Pancreas (tissue), 10 donors: ENCODE measurements at places on chromosomes 6 and 20. TPM values are rescaled to one million over a fixed set of nuclear protein-coding genes. Genes with fewer than 3 reads are reported as not detected.

GRCh38 chr6:113338644-113339043 lies 518.5 kb upstream of the MARCKS start:
- no peaks in the 10 kb centered on the region for H3K36me3 ChIP-seq
- H3K4me3 ChIP-seq = no peak overlapping the region
- no peaks in the 10 kb centered on the region for H3K27me3 ChIP-seq

DNA sequence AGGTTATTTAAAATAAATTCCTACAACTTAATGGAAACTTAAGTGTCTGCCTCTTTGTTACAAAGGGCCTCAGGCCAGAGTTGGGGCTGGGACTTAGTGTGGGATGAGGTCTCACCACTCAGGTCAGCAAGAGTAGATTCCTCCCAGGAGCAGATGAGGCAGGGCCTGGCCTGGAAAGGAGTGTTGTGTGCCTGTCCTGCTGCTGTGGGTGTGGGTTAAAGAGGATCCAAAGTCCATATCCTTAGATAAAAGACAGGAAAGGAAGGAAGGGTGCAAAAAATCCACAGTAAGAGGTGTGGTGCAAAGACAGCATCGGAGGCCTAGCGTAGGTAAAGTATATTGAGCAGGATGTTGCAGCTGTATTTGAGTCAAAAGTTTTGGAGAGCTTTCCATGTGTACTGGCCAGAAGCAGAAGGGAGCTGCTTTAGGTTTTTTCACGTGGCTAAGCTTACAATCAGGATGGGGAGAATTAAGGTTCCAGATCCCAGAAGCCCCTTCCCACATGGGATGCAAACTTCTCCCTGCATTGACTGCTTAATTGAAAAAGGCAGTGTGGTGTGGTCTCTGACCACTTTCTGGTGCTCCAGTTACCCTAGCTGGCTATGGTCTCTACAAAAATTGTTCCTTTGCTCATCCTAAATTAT lies 12.8 kb upstream of the PLCG1 start:
- no peaks in the 10 kb centered on the region for H3K27me3 ChIP-seq
- no peak for DNase-seq
- H3K4me1 ChIP-seq = no peaks in the 10 kb centered on the region
- H3K27ac ChIP-seq = no peak overlapping the region
- H3K36me3 ChIP-seq = no peaks in the 10 kb centered on the region

The GINS1 gene
- total RNA-seq = 0.32 TPM

The MYLK4 gene
- total RNA-seq = 0.37 TPM

DNA sequence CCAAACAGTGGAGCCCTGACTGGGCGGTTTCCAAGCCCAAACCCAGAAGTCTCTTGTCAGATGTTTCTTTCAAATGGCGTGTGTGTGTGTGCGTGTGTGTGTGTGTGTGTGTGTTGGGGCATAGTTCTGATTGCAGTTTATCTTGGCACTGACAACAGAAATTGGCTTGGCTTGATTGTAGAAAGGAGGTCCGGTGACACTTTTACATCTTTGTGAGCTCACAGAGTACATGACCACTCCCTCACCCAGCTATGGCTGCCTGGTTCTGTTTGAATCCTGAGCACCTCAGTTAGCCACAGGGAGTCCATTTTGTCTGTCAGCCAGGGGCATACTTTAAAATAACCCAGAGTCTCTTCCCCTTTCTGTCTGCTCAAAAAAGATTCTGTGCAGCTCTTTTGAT lies 276.3 kb downstream of the CD83 start:
- no peak for DNase-seq
- H3K4me3 ChIP-seq = no peak overlapping the region
- H3K4me1 ChIP-seq = no peaks in the 10 kb centered on the region
- no peaks in the 10 kb centered on the region for H3K27me3 ChIP-seq

The SFTA2 gene
- 1.5 TPM for total RNA-seq

The STAU1 gene
- total RNA-seq = 57.1 TPM

DNA sequence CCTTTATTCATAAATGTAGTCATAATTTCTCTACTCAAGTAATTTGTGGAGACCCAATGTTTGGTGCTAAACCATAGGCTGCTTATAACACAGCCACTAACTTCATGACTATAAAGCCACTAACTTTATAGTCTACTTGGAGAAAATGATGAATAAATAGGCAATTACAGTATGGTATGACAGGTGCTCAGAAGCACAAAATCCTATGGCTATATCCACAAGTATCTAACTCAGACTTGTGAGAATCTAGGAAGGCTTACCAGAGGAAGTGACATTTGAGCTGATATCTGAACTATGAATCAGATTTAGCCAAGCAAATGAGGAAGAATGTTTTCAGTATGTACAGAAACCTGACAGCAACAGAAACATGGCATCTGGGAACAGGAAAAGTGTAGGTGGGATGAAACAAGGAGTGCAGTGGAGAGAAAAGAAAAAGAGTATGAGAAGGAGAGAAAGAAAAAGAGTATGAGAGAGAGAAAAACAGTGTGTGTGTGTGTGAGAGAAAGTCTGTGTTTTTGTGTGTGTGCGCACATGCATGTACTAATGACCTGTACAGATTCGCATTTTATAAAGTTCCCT lies 59.9 kb downstream of the REV3L start:
- no peaks in the 10 kb centered on the region for H3K36me3 ChIP-seq
- no peak overlapping the region for H3K4me3 ChIP-seq
- no peak for DNase-seq
- no peak overlapping the region for H3K27ac ChIP-seq

DNA sequence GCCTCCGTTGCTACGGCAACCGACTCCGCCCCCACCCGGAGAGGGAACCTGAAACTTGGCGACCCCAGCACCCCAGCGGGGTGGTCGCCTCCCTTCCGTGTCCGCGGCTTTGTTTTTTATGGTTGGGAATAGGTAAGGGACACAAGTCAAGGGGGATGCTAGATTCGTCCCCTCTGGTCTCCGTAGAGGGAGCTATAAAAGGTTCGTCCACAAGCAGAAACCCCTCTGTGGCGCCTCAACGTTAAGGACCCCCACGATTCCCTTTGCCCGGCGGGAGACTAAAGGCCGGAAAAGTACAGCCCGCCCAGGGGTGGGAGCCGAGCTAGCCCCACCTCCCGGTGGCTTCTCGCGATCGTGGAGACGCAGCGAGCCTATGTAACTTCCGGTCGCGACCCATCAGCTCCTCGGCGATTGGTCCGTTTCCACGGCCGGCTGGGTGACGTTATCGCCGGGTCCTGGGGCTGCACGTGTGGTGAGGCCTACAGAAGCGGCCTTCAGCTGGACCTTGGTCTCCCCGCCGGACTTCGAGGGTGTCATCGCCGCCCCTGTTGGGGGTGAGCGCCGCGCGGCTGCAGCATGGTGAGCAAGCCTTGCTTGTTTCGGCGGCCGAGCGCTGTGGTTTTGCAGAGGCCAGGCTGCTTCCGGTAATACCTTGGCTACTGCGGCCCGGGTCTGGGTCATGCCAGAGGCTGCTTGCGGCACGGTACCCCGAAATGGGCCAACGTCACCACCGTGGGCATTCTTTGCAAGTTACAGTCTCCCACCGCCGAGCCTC lies at the start of gene LTV1:
TSS of gene LTV1 (plus strand) at position 437 of the 775 bp plus-strand sequence. CDS start at position 577, 140 bp downstream.
- peak; percentile 94 for DNase-seq
- no peaks in the 10 kb centered on the region for H3K27me3 ChIP-seq
- H3K4me1 ChIP-seq = no peaks in the 10 kb centered on the region
- peak within 1 kb of the TSS; percentile 91 for H3K27ac ChIP-seq

DNA sequence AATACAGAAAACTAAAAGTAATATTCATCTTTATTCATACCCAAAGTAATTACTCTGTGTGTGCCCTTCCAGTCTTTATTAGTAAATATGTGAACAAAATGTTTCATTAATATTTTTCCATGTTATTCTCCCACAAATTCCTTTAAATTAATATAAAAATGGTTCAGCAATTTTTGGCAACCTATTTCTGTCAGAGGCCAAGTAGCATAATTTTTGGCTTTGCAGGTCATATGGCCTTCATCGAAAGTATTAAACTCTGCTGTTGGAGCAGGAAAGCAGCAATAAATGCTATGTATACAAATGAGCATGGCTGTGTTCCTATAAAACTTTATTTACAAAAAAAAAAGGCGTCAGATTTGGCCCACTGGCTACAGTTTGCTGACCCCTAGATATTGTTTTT lies 16.1 kb downstream of the ZC2HC1B start:
- H3K27ac ChIP-seq = no peak overlapping the region
- H3K4me1 ChIP-seq = no peaks in the 10 kb centered on the region
- H3K36me3 ChIP-seq = no peaks in the 10 kb centered on the region

The SERAC1 gene
- total RNA-seq = 7.4 TPM

DNA sequence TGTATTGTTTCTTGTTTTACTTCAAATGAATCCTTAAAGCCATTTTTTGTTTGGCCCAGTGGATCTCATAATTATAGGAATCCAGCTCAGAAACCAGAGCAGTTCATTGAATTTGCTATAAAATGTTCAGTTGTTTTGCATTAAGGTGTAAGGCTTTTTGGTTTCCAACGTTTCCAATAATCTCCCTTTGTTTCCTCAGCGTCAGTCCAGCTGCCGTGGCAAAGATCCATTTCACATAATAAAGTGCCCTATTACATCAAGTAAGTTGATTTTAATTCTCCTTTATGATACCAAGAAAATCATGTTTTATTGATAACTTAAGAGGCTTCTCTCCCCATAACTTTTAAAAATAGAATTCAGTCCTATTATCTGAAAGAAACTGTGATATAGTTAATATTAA lies 472.6 kb downstream of the UTRN start:
- H3K27ac ChIP-seq = no peak overlapping the region
- peaks cover 22% of the 10 kb centered on the region for H3K4me1 ChIP-seq
- DNase-seq = no peak
- no peaks in the 10 kb centered on the region for H3K27me3 ChIP-seq

The TCEA2 gene
- total RNA-seq = 11.6 TPM

GRCh38 chr20:62310757-62311121 lies 7.9 kb downstream of the ADRM1 start:
- peaks cover 9% of the 10 kb centered on the region for H3K36me3 ChIP-seq
- no peaks in the 10 kb centered on the region for H3K27me3 ChIP-seq
- no peak overlapping the region for H3K27ac ChIP-seq
- H3K4me1 ChIP-seq = peaks cover 7% of the 10 kb centered on the region

DNA sequence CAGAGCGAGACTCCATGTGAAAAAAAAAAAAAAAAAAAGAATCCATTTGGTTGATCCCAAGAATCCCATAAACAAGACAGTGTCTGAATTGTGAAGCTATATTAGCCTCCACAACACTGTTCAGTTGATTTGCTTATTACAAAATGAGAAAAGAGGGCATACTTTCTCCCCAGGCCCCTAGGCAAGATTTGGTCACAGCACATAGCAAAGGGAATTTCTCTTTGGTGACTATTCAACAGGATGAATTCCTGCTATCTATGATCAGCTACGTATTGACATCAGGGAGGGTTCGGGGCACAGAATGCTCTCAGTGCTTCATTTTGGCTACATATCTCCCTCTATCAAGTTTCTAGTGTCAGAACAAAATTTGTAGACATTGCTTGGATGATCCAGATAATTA lies 20.2 kb upstream of the SLC22A3 start:
- no peak for DNase-seq
- H3K4me3 ChIP-seq = no peak overlapping the region
- no peaks in the 10 kb centered on the region for H3K4me1 ChIP-seq
- H3K36me3 ChIP-seq = no peaks in the 10 kb centered on the region
- H3K27me3 ChIP-seq = no peaks in the 10 kb centered on the region

DNA sequence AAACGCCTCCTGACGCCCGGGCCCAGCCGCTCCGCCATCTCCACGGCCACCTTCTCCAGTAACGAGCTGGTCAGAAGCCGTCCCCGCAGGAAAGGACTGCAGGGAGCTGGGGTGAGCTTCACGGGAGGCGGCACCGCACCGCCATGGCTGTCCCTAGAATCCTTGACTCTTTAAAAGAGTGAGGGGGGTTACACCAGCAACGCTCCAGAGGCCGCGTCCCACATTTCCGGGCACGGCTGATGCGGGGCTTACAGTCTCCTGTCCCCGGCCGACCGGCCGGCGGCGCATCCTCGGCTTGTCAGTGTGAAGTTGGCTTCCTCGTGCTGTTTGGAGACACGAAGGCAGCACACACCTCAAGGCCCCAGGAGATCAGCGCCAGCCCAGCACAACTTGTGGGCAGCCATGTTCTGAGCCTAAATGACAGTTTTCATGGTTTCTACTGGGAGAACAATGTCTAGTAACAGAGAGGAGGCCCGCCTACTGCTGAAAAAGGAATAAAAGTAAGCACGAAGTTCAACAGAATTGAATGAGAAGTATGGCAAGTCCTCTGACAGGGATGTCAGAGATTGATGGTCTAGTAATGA lies 30.4 kb downstream of the SLC2A4RG start:
- no peak overlapping the region for H3K4me3 ChIP-seq
- H3K27me3 ChIP-seq = no peaks in the 10 kb centered on the region
- no peak overlapping the region for H3K27ac ChIP-seq
- H3K36me3 ChIP-seq = no peaks in the 10 kb centered on the region
- H3K4me1 ChIP-seq = no peaks in the 10 kb centered on the region

The LYRM4 gene
- total RNA-seq = 8.7 TPM

The OPN5 gene
- not detected for total RNA-seq

DNA sequence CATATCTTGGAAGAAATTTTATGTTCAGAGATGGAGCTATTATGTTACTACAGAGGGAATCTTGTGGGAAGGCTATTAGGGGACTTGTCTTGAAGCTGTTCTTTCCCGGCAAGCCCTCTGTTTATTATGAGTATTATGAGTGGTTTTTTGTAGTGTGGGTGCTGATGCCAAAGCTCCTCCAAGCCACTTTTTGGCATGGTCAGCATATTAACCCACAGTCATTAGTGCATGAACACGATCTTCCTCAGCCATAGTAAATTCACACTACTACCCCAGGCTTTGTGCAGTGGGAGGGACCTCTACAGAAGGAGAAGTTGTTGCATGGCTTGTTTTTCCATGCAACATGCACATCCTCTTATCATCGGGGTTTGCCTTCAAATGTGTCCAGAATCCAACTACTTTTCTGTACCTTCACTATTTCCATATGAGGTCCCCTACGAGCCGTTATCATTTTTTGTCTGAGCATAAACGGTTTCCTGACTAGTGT lies 6.5 kb upstream of the BMP6 start:
- no peak overlapping the region for H3K4me3 ChIP-seq
- H3K4me1 ChIP-seq = no peaks in the 10 kb centered on the region
- no peaks in the 10 kb centered on the region for H3K27me3 ChIP-seq
- DNase-seq = no peak
